AG04450 (cell line): ENCODE measurements at places on chromosomes 2 and 18. TPM values are rescaled to one million over a fixed set of nuclear protein-coding genes. Genes with fewer than 3 reads are reported as not detected.

DNA sequence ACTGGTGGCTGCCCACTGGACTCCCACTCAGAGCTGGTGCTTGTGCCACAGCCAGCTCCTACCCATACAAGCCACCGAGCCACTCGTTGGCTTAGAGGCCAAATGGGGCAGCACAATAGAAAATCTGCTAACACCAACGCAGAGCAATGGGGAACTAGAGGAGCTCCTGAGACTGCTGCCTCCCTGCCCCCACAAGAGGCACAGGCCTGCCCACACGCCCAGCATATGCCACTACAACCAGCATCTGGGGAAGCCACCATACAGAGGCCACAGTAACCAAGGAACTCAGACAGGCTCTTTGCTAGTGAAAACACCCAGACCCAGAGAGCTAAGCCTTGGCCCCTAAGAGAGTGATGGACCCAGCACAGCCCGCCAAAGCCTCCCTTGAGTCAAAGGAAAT lies 231.2 kb upstream of the RAB6C start:
- DNase-seq = no peak

DNA sequence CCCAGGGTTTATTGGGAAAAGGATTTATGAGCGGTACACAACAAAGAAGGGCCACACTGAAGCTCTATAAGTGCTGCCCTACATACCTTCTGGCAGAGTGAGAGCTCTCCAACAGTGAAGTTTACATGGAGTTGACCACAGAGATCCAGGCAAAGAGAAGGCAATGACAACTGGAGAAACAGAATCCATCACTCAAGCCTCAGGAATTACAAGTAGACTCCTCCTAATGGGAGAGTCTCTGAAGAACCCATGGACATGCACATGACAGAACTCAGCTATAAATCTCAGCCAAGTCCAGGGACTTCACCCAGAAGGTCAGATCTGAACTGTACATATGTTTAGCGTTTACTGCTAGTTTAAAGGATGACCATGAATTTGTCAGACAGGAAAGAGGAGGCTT lies 164.7 kb downstream of the DNAH7 start:
- no peak for DNase-seq

GRCh38 chr2:105674859-105675541 lies 69.7 kb upstream of the NCK2 start:
- no peak for DNase-seq

- DNase-seq = no peak
Observed at GRCh38 chr2:144621266-144621665, 101.3 kb upstream of the ZEB2 start.

DNA sequence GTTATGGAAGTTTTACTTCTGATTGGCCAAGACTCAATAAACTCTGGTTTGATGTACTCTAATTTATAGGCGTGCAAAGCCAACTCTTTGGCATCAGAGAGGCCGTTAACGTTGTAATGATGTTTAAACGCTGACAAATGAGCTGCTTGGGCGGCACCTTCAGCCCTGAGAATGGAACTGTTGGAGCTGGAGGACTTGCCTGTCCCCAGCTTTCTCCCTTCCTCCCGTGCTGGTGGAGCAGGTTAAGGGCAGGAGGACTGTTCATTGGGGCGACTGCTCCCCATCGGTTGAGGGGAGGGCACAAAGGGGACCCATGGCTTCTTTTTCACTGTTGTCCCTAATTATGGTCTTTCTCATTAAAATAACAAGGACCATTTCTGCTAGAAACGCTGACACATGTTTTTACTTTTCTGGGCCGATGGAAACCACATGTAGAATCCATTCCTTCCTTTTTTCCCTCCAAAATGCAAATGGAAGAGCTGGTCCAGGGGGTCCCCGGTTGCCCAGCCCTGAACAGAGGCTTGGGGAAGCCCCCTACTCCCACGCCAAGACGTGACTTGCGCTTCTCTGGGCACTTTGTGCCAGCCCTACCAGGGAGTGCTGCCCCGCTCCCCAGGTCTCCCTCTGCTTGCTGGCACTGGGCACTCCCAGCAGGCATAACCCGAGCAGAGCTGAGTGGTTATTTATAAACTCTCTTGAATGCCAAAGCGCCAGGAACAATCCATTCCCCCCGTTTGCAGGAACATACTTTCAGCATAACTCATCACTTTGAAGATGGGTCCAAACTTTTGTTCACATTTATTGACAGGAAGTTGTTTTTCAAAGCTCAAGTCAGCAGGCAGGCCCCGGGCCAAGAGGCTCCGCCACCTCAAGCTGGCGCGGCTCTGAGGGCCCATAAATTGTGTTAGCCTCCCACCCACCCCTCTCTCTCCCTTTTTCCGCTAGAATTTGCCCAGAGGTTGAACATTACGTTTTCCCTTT lies 170.1 kb downstream of the ASB1 start:
- DNase-seq = peak; percentile 58

The HOXD13 gene
- not detected in 2 replicates for polyA plus RNA-seq

The SERPINB12 gene
- polyA plus RNA-seq = not detected in 2 replicates

GRCh38 chr2:8154270-8154669 lies 527.6 kb upstream of the ID2 start:
- no peak for DNase-seq

The PCARE gene
- polyA plus RNA-seq = not detected in 2 replicates

DNA sequence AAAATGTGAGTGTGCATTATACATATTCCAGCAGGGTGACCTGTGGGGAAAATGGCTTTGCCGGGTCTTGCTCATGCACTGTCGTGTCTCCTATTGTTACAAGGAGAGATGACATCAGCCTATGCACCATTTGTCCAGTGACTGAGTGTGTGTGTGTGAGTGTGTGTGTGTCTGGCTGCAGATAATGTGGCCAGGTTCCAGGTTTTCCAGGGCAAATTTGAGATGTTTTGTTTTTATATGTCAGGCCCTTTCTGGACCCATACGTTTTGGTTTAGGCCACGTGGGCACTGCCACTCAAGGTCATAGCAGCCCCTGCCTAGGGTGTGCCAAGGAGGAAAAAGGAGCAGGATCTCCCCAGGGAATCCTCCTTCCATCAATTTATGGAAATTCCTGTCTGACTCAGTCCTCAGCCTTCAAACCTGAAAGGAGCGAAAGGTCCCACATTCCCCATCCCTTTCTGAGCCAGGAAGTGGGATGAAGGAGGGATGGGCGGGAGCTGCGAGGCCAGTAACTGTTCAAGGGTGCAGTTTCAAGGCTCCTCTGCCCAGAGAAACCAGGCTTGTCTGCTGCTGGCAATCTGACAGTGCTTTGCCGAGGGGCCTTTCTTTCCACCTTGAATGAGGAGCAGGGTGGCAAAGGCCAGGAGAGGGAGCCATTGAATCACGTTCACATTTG lies 93.0 kb upstream of the SMAD2 start:
- no peak for DNase-seq

The RFTN2 gene
- polyA plus RNA-seq = 5.2 and 5.7 TPM in 2 replicates

The SCN1A gene
- polyA plus RNA-seq = not detected in 2 replicates

DNA sequence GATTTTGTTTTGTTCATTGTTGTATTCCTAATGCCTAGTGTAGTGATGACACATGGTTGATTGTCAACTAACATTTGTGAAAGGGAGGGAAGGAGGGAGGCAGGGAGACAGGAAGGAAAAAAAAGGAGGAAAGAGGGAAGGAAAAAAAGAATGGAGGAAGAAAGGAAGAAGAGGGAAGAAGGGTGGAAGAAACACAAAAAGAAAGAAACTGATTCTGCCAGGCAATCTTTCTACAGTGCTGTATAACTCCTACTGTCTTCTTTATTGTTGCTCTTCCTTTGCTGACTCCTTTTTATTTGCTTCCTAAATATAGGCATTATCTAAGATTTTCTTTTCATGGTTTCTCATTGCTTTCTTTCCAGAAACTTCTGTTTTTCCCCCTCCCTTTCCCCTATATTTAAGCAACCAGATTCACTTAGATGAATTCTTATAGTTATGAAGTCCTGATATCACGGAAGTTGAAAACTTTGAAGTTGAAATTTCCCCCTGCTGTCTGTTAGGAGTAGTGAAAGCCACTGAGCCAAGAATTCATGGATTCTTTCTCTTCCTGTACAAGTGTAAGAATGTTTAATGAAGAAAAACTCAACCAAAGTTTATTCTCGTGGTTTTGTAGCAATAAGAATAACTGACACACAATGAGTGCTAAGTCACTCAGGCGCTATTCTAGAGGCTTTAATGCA lies 305.1 kb upstream of the FSHR start:
- DNase-seq = no peak

GRCh38 chr2:67839668-67840067 lies 223.1 kb downstream of the C1D start:
- DNase-seq = no peak

GRCh38 chr2:144114760-144115159 lies 405.2 kb downstream of the ZEB2 start:
- DNase-seq = no peak

The ANKRD29 gene
- 0.12 and 0.15 TPM in 2 replicates for polyA plus RNA-seq

DNA sequence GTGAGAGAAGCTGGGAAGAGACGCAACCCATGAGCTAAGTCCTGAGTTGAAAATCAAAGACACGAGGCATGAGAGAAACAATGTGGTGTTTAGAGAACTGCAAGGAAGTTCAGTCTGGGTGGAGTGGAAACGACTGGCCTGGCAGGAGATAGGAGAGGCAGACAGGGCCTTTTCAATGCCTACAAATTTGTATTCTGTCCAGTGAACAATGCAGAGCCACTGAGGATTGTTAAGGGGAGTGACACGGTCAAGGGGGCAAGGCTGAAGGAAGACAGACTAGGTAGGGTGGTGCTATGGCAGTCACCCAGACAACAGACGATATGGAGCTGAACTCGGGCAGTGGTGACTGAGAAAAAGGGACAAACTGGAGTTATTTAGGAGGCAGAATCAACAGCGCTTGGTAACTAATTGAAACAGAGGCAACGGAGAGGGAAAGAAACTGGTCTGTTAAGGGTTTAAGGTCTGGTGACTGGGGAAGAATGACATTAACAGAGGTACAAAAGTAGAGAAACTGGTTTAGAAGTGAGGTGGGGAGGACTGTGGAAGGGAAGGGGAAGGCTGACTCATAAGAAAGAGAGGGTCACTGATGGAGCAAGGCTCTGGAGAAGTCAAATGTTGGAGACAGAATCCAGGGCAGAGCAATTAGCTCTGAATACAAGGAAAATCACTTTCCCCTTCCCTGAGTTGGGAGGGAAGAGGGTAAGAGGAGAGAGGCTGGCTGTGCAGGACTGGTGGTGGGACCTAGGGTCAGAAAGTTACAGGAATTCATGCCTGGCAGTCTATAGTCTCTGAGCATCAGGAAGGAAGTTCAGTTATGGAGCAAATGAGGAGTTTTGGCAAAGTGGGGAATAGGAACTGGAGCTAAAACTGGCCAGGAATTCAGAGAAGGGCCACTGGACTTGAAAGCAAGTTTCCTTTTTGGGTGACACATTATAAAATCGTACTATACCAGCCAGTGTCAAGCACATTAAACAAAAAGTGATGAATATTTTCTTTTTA lies 63.4 kb upstream of the CHRNA1 start:
- DNase-seq = no peak

The SLC14A1 gene
- 73.9 and 80.5 TPM in 2 replicates for polyA plus RNA-seq
